Right renal cortex interstitium (tissue), 3 donors: ENCODE measurements at places on chromosomes 3 and 15. TPM values are rescaled to one million over a fixed set of nuclear protein-coding genes. Genes with fewer than 3 reads are reported as not detected.

The C15orf62 gene
- 1.9 TPM for polyA plus RNA-seq

DNA sequence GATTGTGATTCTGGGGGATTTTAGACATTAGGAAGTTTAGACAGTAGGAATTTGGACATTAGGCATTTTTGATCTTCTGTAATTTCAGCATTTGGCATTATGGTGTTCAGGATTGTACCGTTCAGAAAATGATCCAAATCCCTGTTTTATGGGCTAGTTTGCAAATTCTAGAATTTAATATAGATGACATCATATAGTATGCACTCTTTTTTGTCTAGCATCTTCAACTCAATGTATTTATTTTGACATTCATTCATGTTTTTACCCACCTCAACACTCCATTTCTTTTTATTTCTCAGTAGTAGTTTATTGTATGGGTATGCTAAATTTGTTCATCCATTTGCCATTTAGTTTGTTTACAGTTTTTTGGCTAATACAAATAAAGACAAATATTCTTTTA, 105.3 kb upstream of the ZPLD1 start:
- no peak for DNase-seq

DNA sequence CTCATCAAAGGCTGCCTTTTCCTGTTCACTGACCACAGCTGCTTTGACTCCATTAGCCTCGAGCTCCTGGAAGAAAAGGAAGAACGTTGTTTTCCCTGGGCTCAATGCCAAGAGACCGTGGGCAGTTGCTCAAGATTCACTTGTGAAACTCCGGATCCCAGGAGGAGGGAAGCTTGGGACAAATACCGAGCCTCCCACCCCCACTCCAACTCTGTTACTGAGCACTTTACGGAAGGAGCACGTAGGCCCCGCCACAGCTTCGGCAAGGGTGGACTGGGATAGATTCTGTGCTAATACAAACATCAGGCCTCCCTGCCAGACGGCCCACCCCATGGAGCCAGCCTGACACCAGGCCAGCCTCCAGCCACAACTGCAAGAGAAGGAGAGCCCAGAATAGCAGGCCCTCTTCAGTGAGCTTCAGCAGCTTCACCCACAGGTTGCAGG, 10.8 kb upstream of the FANCD2 start:
- no peak for DNase-seq

DNA sequence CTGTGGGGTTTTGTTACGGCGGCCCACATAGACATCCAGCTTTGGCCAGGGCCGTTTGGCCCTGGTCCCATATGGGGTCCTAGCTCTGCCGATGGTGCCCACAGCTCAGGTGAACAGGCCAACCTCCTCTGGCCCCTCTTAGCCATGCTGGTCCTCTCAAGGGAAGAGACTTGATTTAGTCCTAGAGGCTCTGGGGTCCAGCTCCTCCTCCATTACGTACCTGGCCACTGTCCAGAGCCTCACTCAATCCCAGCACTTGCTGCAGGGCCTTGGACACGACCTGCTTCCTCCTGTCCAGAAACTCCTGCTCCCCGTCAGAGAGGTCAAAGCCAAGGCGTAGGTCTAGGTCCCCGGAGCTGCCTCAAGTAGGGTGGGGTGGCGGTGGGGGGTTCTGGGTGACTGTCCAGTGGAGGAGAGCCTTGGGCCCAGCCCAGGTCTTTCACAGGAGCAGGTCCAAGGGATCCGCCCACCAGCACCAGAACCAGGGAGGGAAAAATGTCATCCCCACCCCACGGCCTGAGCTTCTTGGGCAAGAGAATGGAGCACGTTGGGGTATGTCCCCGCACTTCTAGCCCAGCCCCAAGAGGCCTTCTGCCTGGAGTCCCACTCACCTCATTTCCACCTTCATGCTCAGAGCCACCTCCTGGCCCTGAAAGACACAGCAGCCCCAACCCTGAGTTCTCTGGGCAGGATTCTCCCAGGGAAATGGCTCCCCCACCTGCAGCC, 6.8 kb downstream of the PLA2G4F start:
- no peak for DNase-seq

GRCh38 chr15:96494505-96494904, 164.0 kb downstream of the NR2F2 start:
- DNase-seq, result no peak
